ENCODE measurements at places on chromosomes 7 and 10.

DNA sequence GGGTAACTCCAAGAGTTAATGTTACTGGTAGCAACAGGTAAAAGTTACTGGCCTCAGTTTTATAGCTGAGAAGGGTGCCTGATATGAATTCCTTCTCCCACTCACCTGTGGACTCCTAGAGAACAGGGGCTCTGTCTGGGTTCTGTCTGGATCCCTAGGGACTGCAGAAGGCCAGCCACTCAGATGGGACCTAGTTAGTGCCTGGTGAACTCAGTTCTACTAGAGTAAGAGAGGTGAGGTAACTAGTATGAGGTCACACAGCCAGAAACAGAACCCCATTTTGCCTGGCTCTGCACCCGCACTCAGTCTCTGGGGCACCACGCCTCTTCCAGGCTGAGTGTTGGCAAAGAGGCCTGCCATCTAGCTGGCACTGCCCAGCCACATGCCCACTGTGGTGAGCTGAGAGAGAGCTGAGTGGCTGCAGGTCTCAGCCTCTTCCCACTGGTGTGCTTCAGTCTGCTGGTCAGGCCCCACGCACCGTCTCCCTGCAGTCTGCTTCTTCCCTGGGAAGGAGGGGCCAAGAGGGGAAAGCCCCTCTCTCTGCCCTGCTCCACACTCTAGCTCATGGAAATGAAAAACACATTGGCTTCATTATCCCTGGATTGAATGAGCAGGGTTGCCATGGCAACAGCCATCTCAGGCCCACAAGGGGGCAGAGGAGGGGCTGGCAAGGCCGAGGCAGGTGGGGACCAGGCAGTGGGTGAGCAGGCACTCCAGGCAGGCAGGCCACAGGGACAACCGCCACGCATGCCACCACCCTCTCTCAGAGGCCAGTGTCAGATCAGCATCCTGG, 110.6 kb downstream of the ZMIZ1 start:
- no peak for DNase-seq

DNA sequence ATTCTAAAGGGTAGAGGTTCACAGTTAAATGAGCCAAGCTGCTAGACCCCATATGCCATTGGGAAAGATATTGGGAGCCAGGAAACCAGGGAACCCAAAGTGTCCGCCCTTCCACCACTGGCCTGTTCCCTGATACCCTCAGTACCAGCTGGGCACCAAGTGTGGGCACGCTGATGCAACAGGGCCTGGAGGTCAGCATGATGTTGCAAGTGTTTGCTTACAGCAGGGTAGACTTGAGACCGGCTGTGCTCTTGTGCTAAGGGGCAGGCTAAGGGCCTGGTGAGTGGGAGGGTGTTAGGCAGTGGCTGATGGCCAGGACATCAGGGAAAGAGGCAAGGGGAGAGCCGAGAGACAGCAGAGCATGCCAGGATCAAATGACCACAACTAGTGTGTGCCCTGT, 21.0 kb upstream of the MYL7 start:
- DNase-seq = no peak

- DNase-seq = no peak
Measured at GRCh38 chr10:124707551-124707950, 36.6 kb downstream of the FAM53B start.

- DNase-seq = no peak
Measured at GRCh38 chr10:74927701-74928100, 101.3 kb downstream of the KAT6B start.

GRCh38 chr10:19904202-19904661, 88.0 kb downstream of the PLXDC2 start:
- no peak for DNase-seq

DNA sequence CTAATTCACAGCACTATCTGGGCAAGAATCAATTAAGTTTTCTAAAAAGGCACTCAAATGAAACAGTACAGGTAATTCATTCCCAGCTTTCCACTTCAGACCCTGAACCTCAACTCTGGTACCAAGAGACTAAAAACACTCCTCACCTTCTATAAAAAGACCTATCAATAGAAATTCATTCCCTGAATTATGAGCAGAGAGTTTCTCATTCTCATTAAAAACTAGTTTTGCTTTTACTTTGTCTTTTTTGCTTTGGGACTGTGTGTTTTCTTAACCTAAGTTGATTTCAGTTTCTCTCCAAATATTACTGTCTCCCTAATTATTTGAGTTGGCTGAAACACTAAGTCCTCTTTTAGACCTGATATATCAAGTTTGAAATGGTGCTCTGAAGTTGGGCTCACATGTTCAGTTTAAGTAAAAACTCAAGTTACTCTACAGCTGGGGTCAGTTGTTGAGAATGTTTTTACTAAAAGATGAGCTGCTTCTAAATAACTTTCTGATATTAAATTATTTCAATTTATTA, 189.5 kb downstream of the JAZF1 start:
- DNase-seq = no peak

Data from CD4-positive, alpha-beta T cell treated with Interleukin-10 for 1 hour (primary cell).